MV-4-11 (cell line): ENCODE measurements at places on chromosomes 7 and 10.
A peak's percentile ranks its signal among the peaks of the same experiment; 100 is the strongest.

- DNase-seq, result peak; percentile 20
These were observed 69.9 kb downstream of the C10orf105 start for GRCh38 chr10:71649631-71650030.

GRCh38 chr10:113169853-113170460 is 219.9 kb downstream of the TCF7L2 start:
- DNase-seq, result peak; percentile 85

DNA sequence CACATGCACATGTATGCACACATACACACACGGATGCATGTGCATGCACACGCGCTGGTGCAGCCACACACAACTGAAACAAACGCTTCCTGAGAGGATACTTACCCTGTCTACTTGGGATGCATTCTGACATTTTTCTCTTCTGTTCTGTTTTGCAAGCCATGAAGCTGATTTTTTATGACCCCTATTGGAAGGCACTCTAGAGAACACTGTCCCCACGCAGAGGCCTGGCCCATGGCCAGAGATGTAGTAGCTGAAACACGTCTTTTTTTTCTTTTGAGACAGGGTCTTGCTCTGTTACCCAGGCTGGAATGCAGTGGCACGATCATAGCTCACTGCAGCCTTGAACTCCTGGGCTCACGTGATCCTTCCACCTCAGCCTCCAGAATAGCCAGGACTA is 47.9 kb downstream of the VWA2 start:
- DNase-seq, result no peak

GRCh38 chr7:44673324-44673723 is 66.9 kb downstream of the OGDH start:
- no peak for DNase-seq

DNA sequence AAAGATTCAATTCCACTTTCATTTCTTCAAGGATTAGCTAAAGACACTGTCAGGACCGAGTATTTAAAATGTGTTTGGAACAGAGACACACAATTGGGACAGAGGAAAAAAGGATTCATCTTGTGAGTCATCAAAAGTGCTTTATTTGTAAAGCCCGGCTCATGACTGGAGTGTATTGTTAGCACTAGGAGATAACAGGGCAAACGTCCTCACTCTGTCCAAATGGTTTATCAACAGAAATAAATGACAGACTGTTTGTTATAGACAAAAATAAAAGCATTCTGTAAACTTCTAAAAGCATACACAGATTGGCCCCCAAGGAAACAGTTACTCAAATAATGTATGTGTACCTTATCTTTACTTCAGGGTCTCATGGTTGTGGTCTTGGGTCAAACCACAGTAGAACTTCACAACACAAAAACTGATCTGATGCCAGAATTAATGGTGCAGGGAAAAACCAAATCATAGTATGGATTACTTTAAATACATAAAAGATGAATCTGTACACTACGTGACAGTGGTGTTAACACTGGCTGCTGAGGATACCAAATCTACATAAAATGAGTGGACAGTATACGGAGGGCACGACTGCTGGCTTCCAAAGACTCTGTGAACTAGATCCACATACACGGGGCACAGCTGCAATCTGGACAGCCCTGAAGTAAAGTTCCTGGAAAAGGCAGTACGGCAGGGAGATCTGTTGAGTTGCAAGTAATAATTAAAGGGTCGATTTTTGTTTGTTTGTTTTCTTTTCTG is 179.4 kb downstream of the PIP4K2A start:
- DNase-seq, result no peak

GRCh38 chr7:525740-526139 is 6.1 kb upstream of the PDGFA start:
- peak; percentile 82 for DNase-seq
